CD14-positive monocyte (primary cell): ENCODE measurements at places on chromosomes 7 and 10.
A peak's percentile ranks its signal among the peaks of the same experiment; 100 is the strongest.

- no peak for DNase-seq
These were observed 55.9 kb upstream of the KIAA1217 start for GRCh38 chr10:24153031-24153430.

GRCh38 chr10:3987143-3987974 is 202.3 kb upstream of the KLF6 start:
- no peak for DNase-seq

DNA sequence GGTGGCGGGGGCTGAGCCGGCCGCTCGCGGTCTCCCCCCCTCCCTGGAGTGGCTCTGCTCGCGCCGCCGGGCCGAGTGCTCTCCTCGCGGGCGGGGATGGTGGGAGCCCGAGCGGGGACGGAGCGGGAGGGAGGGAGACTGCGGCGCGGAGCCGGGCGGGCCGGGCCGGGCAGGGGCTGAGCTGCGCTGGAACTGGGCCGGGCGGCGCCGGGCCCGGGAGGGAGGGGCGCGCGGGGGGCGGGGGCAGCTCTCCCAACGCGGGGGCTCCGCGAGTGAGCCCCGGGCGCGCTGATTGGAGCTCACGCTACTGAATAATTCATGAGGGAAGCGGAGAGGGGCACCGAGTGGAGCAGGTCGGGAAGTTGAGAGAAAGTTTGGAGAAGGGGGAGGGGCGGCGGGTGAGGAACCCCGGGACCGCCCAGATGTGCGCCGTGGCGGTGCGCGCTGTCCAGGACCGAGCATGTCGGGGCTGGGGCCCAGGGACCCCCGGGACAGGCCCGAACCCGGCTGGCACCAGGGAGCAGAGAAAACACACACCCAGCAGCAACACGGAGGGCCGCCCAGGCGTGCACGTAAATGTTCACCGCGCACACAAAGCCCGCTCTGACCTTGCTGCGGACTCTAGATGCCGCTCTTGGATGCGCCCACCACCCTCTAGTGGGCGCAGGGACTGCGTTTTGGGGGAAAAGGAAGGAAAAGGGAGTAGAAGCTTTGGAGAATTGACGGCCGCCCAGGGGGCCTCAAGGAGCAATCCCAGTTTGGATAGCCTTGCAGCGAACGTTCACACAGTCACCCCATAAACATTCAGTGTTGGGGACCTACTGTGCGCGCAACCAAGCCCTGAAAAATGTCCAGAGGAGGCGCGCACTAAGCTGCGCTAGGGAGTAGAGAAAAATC is at the start of gene EPHB4:
EPHB4 (minus strand) TSS at position 194 of the 897 bp plus-strand sequence. CDS start 493 bp downstream, outside the sequence.
- DNase-seq, result no peak

- no peak for DNase-seq
These were observed 64.6 kb downstream of the WDFY4 start for GRCh38 chr10:48749254-48749787.

DNA sequence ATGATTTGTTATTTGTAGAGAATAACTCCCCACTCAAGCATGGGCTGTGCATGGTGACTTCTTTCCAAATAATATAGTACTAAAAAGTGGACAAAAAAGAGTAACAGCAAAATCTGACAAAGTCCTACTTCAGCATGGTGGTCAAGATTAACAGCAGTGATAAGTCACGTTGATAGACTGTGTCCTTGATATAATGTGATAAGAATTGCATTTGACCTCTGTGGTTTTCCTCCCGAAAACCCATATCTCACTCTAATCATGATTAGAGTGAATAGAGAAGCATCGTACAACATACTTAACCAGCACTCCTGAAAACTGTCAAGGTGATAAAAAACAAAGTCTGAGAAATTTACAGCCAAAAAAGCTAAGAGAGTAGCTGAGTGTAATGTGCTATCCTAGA is 42.4 kb downstream of the REEP3 start:
- DNase-seq, result no peak

DNA sequence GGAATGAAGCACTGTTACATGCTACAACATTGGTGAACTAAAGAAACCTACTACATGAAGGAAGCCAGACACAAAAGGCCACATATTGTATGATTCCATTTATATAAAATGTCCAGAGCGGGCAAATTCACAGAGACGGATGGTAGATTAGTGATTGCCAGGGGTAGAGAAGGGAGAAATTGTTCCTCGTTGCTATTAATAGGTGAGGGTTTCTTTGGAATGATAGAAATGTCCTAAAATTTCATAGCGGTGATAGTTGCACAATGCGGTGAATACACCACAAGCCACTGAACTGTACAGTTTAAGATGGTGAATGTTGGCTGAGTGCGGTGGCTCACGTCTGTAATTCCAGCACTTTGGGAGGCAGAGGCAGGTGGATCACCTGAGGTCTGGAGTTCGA is 29.0 kb downstream of the DENND2A start:
- no peak for DNase-seq

GRCh38 chr7:105673367-105674084 is 92.2 kb upstream of the EFCAB10 start:
- DNase-seq, result no peak

DNA sequence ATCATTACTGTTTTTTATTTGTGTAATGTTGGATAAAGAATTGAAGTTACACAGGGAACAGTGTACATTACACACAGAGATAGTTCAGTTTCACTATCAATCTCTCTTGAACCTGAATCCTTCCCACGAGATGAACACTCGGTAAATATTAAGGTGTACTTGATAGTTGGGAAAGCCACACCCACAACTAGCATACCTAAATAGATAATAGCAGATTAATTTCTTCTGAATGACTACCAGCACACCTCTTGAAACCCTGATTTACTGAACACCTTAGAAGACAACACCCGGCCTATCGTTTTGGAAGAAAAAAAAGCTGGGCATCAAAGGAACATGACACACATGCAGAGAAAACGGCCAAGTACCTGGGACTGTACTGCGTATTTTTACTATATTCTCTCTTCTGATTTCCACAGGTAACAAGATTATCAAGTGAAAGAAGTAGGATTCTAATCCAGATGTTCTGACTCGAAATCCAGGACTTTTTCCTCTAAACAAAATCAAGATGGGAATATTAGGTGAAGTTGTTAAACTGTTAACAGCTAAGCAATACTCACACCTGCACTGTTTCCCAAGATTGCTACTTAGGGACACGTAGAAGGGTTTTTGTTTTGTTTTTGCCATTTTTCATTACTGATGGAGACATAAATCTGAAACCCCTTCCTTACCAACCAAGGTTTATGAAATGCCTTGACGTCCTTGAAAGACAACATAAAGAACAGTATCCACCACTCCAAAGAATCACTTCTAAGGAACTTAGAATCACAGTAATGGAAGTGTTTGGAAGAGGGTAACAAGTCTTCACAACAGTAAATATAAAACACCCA is 1.0 kb downstream of the CCDC186 start:
- no peak for DNase-seq

GRCh38 chr10:31123946-31124345 is 92.3 kb upstream of the ZNF438 start:
- DNase-seq, result no peak

DNA sequence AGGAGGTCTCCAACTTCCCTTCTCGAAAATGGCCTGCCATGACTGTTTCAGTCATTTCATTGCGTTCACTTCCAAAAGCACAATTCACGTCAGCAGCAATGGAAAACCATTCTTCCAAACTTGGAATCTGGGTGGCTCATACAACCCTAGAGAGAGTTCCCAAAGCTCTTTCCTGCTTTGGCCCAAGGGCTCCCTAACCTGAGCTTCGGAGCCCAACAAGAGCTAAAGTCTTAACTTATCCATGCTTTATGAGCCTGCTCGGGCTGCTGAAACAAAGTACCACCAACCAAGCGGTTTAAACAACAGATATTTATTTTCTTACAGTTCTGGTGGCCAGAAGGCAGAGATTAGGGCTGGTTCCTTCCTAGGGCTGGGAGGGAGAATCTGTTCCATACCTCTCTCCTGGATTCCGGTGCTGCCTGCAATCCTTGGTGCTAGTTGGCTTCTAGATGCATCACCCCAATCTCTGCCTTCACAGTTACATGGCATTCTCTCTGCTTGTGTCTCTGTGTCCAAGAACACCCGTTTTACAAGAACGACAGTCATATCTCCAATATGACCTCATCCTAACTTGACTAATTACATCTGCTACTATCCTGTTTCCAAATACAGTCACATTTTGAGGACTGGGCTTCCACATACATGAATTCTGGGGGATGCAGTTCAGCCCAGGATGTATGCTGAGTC is 33.5 kb downstream of the CAMK2B start:
- no peak for DNase-seq

DNA sequence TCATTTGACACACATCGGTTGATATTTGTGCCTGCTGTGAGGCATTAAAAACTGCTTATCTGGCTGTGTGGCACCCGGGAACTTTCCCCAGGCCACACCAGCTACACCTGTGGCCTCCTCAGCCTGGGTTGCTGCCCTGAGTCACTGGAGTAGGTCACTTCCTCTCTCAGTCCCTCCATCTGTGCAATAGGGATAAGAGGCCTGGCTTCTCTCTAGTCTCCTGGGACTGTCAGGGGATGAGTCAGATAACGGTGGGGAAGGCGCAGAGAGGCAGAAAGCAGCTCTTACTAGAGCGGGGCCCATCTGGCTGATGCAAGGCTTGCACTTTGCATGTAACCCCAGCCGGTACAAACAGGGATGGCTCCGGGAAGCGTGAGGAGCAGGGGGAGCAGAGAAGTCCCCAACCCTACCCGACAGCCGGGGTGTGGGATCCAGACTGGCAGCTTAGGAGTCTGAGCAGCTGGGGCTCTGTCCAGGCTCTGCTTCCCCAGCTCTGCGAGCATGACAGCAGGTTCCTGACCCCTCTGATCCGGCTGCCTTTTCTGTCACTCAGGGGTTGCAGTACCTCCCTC is 34.0 kb downstream of the DNAJB12 start:
- peak; percentile 99 for DNase-seq

DNA sequence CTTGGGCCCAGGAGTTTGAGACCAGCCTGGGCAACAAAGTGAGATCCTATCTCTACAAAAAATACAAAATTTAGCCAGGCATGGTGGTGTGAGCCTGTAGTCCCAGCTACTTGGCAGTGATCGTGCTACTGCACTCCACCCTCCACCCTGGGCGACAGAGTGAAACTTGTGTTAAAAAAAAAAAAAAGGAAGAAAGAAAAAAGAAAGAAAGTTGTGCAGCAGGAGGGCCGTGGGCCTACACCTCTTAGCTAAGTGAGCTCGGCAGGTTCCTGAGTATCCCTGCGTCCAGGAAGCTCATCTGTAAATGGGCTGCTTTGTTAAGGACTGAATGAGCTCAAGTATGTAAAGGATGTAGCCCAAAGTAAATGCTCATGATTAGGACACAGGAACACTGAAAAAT is 155.0 kb downstream of the RNF216 start:
- no peak for DNase-seq

DNA sequence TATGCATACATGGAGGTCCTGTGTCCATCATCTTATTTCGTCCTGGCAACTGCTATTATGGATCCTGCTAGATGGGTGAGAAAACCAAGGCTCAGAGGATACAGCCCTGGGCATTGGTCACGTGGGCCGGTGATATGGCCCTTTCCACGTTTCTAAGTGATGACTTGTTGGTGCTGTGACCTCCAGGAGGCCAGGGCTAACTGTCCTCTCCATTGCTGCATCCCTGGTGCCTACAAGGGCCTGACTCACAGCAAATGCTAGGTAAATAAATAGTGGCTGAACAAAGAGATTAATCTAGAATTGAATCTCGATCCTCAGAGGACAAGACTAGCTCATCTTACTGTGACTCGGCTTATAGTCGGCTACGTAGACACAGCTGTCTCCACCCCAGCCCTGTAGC is 78.6 kb downstream of the FAM53B start:
- no peak for DNase-seq

DNA sequence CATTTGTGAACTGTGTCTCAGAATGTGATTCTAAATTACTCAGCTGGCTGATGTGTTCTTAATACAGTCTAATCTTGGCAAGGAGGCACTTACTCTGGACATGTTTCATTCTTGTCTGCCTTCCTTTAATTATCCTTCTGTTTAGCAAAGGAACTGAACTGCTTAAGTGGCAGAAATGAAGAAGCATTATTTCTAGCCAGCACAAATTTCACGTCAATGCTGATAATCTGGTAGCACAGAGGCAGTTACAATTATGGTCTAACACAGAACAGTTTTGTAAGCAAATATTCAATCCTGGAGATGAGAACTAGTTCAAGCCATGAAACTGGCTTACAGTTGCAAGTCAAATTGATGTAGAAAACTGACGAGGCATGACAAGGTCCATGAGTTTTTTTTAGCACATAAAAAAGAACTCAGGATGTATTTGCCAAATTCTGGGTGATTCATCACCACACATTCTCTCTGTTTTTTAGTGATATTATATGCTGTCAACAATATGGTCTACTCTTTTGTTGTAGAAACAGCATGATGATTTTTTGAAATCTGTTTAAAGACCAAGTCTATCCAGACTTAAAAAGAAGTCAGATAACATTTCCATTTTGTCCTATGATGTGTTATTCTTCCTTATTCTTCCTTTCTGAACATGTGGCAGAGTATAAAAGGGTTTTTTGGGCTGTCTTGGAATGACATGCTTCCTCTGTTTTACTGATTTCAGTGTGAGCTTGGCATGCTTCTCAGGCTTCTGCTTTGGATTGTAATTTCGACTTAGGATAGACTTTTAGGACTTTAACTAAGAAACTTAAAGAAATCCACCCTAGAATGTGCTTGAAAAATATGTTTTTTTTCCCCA is 154.8 kb downstream of the DNAJB9 start:
- no peak for DNase-seq

DNA sequence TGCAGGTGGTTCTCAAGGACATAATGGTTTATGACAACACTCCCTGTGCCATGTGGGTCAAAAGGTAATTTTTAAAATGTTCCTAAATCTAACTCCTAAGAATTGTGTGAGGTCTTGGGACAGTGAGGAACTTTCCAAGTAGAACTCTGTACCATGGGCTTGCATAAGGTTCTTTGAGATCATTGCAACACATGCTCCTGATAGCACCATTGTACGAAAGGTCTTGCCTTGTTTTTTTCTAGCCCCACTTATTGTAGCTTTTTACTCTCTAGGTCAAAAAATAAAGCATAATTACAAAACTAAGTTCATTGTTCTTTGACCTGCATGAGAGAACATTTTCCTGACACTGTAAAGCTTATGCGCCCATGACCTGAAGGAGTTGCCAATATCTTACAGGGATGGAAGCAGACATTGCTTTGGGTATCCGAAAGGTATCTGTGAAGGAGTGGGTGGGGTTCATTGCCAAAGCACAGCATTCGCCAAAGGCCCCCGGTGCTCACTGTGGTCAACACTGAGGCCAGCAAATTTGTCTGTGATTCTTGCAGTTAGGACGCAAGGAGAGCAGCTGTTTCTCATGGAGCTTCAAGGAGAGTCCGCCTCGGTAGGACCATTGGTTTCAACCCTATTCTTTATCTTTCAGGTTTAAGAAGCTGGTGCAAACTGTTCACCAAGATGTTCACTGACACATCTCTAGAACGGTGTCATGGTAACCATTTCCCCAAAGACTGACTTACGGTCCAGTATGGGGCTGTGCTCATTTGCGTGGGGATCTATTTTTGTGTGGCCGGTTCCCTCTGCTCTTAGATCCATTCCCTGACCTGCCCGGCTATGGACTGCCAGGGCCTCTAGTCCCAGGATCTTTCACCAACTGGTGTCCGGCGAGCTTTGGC is 7.6 kb upstream of the PRKAG2 start:
- DNase-seq, result no peak

DNA sequence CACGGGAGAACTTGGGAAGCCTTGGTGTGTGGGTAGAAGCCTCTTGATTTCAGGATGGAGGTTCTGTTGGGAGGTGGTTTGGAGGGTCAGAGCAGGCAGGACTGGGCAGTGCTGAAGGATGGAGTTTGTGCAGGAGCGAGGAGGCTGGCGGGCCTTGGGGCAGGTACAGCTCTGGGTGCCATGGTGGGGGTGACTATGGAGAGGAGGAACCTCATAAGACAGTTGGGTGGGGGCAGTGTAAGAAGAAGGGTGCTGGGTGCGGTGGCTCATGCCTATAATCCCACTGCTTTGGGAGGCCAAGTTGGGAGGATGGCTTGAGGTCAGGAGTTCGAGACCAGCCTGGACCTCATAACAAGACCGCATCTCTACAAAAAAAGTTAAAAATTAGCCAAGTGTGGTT is 54.7 kb upstream of the GTF2IRD1 start:
- no peak for DNase-seq
